ENCODE measurements at places on chromosomes 3 and 15.

- DNase-seq = no peak
Measured at GRCh38 chr15:26974120-26974780, 3.3 kb downstream of the GABRG3 start.

DNA sequence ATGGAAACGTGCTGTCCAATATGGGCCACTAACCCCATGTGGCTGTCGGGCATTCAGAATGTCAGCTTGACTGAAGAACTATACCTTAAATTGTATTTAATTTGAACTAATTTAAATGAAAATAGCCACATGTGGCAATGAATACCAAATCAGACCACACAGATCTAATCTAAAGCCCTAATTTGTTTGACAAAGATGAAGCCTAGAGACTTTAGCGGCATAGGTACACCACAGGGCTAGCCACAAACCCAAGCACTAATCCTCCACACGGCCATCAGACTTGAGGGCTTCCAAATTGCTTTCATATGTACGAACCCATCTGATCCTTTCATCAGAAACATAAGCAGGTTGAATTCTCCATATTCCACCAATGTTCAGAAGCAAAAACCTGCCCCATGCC is 81.4 kb downstream of the SHQ1 start:
- DNase-seq = no peak

- no peak for DNase-seq
Measured at GRCh38 chr3:5616873-5617272, 429.4 kb downstream of the EDEM1 start.

DNA sequence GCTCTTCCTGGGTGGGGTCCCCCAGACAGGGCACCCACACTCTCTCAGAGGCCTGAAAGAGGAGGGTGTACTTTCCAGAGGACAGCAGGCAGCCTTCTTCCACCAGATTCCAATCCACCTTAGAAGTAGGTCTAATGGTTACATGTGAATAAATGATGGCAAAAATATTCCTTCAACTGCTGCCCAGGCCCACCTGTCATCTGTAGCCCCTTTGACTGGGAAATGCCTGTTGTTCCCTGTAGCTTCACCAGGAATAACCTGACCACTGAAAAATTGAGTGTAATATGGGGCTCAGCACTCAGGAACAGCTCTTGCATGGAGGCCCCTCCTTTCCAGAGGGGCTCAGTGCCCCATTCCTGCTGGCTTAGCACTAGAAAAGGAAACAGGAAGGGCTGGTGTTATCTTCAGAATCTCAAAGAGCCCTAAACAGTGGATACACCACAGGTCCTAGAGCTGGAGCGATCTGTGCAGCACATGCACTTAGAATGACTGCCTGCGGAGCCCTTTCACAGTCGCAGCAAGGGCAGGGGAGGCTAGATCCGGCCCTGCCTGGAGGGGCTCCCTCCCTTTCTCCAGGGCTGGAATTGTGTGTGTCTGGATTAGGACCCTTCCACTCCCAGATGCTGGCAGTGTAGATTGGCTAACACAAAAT is 32.1 kb downstream of the SLC22A14 start:
- DNase-seq = no peak

DNA sequence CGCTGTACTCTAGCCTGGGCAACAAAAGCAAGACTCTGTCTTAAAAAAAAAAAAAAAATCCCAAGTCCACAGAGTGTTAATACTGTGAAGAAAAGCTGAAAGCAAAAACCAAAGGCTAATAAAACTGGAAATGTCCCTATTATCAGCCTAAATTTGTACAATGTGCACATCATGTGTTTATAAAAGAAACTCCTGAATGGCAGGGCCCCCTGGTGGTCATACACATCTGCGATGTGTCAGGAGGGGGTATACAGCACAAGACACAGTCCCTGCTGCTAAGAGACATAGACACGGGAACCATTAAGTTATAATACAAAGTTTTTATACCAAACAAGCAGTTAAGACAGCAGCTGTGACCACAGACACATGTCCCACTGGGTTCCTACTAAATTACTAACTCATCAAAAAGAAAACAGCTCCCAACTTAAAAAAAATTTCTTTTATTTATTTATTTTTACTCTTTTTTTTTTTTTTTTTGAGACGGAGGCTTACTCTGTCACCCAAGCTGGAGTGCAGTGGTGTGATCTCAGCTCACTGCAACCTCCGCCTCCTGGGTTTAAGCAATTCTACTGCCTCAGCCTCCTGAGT is 31.0 kb downstream of the IDH2 start:
- DNase-seq = peak; percentile 94

DNA sequence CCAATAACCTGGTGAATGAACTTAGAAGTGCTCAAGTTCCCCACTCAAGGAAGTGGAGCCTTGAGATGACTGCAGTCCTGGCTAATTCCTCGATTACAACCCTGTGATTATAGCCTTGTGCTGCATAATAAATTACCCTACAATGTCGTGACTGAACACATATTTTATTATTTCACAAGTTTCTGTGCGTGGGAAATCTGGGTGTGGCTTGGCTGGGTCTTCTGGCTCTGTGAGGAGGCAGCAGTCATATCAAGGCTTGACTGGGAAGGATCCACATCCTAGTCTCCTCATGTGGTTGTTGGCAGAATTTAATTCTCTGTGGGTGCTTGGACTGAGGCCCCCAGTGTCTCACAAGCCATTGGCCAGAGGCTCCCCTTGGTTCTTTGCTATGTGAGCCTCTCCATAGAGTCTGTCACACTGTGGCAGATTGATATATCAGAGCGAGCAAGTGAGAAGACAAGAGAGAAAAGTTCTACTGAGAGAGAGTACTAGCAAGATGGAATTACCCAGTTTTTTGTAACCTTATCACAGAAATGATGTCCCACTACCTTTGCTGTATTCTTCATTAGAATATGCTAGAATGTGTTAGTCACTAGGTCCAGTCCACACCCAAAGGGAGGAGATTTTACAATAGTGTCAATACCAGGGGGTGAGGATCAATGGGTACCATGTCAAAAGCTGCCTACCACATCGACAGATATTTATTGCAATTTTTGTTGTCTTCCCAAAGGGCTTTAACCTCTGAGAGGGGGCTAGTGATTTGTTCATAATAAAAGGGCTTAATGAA is 102.8 kb upstream of the TBC1D5 start:
- no peak for DNase-seq

DNA sequence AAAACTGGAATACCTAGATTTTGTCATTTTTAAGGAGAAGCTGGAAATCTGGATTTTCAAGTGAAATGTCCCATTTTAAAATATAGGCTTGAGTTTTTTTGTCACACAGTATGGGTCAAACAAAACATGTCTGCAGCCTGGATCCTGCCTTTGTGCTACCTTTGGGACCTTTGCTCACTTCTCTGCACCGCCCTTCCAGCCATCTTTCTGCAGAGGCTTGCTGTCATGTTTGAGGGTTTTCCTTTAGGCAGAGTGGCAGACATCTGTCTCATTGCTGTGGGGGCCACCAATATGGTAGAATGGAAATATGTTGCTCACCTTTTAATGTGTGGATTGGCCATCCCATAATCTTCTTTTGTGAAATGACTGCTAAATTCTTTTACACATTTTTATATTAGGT is 136.3 kb downstream of the EEFSEC start:
- DNase-seq = no peak

GRCh38 chr3:109643590-109643989 is 306.2 kb upstream of the DPPA4 start:
- DNase-seq = no peak

GRCh38 chr3:81245043-81245442 is 516.4 kb downstream of the GBE1 start:
- no peak for DNase-seq

- DNase-seq = no peak
Measured at GRCh38 chr15:82081914-82082762, 36.3 kb upstream of the MEX3B start.

DNA sequence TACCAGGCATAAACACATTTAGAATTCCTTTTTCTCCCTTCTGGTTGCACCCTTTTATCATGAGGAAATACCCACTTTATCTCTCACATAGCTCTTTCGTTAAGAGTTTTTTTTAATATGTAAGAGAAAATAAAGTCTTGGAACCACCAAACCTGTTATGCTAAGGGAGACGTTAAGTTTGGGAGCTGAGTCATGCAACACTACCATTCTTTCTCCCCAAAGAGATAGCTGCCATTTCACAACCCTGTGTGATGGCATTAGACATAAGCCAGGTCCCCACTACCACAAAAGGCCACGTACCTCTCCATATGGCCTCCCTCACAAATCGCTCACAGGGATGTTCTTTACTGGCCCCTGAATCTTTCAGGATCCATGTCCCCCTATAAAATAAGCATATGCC is 7.6 kb upstream of the NIPA1 start:
- no peak for DNase-seq

DNA sequence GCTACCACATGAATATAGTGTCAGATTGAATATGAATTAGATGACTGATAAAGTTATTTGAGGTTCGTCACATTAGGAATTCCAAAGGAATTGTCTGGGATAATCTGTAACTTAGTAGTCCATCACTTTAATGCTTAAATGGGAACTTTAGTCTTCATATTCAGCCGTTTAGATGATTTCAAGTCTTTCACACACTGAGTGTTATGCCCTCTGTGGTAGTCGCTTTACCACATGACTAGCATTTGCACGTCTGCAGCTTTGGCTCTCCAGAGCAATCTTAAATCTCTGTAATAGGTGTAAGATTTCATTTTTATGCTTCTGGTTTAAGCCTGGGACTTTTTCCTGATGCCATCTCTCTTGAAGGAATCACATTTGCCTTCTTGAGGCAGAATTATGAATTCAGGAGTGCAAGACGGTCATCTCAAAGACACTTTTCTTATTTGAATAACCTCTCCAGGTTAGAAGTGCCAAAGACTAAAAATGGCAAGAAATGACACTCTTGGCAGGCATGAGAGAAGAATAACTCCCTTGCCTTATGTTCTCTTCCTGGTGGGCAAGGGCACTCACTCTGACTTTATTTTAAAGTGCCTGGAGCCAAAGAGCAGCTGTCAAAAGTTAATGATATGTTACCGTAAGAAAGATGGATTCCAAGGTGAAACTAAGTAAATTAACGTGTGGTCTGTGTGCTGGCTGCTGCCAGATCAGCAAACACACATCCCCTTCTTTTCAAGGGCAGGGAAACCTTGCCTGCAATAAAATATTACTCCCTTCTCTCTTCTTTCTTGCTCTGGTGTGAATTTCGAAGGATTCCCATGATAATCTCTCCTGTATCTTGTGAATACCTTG is 153.3 kb downstream of the B3GALNT1 start:
- no peak for DNase-seq

GRCh38 chr3:47912006-47912504 is 104.2 kb downstream of the MAP4 start:
- peak; percentile 67 for DNase-seq

GRCh38 chr3:52055537-52056351 is 627 bp downstream of the DUSP7 start:
- no peak for DNase-seq

DNA sequence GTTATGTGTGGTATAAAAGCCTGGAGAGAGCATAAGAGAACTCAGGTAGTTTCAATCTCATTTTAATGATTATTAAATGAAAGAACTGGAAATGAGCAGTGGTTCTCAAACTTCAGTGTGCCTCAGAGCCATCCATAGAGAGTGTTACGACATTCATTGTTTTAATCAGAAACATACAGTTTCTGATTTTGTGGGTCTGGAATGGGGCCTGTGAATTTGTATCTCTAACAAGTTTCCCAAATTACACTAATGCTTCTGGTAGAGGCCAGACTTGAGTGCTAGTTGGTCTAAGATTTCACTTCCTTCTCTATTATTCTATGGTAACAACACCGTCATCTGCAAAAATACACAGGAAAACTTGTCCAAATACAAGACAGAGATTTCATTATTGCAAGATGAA is 292.0 kb upstream of the NECTIN3 start:
- DNase-seq = no peak

DNA sequence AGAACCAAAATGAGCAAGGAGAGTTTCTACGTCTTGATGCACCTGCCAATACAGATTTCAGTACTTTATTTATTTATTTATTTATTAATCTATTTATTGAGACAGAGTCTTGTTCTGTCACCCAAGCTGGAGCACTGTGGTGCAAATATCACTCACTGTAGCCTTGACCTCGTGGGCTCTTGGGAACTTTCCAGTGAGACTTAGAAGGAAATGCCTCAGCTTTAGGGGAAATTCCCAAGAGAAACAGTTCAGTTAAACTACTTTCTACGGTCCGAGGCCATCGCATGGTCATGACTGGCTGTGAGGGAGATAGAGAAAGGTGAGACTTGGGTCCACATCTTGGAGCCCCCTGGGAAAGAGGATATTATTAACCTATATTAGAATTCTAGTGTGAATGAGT is 47.0 kb upstream of the HERC1 start:
- DNase-seq = no peak

DNA sequence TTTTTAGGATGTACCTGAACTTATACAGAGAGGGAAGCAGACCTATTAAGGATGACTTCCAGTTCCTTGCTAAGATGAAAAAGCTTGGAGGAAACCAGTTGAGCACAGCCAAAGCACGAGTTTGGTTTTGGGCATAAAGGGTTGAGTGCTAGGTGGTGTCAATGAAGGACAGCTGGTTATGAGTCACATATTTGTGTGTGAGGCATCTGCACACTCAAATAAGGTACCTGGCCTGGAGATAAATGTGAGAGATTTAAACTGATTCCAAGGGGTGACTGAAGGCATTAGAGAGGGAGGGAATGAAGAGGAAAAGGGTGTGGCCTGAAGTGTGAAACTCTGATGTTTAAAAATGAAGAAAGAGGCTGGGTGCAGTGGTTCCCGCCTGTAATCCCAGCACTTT is 486.7 kb downstream of the DIPK2A start:
- no peak for DNase-seq
